ENCODE measurements at places on chromosomes 4 and X.

- no peak for DNase-seq
These were observed 91.7 kb downstream of the CORIN start for GRCh38 chr4:47746122-47746521.

- DNase-seq, result no peak
These were observed 424.5 kb upstream of the PCDH7 start for GRCh38 chr4:30295652-30296051.

DNA sequence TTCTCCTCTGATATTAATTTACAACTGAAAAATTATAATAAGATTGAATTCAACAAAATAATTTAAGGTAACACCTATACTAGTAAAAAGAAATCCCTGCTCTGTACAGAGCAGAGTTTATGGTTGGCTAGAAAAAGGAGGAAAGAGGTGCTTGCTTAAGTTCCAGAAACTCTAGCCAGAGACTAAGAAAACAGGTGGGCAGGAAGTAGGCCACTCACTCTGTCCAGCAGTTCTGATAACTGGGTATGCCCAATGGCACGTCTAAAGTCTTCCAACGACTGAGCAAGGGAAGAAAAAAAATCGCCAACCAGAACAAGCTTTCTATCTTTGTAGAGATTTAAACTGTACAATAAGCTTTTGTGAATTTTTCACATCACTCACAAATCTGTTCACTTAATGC, 42.1 kb downstream of the TMEM165 start:
- no peak for DNase-seq

DNA sequence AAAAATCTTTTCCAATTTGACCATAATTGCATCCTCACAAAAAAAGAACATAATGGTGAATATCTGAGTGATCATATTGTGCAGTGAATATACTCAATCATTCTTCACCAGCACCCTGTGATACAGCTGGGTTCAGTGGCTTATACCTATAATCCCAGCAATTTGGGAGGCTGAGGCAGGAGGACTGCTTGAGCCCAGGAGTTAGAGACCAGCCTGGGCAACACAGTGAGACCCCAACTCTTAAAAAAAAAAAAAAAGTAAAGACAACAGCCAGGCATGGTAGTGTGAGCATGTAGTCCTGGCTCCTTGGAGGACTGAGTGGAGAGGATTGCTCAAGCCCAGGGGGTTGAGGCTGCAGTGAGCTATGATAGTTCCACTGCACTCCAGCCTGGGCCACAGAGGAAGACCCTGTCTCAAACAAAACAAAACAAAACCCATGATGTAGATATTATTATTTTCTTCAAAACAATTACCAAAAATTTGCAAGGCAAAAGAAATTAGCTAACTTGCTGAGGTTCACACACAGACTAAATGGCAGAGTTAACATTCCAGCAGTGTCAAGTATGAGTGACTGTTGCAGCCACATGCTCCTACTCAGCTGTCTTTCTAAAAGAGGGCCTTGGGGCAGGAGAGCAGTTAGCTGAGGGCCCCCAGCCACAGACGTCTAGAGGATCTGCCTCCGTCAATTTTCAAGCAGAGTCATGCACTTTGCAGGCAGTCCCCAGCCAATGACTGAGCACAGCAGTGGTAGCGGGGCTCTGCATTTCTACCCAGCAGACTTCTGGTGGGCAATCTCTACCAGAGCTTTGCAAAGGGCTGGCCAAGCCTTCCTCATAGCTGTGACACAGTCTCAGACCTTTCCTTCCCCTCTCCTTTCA, 33.4 kb downstream of the ADGRA3 start:
- no peak for DNase-seq

DNA sequence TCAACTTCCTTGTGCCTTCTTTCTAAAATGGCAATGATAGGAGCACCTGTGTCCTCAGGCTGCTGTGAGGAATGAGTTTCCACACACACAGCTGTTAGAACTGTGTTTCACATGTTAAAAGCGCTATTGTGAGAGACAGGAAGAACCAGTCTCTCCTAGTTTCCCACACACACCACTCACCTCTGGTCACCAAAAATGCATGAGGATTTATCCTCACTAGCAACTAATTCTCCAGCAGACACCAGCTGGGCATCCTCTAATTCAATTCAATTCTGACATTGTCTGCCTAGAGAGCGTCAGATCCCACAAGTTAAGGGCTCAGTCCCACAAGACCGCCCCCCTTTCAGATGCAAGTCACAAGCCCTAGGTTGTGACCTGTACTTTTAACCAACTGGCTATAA, 29.0 kb upstream of the SLC2A9 start:
- no peak for DNase-seq

DNA sequence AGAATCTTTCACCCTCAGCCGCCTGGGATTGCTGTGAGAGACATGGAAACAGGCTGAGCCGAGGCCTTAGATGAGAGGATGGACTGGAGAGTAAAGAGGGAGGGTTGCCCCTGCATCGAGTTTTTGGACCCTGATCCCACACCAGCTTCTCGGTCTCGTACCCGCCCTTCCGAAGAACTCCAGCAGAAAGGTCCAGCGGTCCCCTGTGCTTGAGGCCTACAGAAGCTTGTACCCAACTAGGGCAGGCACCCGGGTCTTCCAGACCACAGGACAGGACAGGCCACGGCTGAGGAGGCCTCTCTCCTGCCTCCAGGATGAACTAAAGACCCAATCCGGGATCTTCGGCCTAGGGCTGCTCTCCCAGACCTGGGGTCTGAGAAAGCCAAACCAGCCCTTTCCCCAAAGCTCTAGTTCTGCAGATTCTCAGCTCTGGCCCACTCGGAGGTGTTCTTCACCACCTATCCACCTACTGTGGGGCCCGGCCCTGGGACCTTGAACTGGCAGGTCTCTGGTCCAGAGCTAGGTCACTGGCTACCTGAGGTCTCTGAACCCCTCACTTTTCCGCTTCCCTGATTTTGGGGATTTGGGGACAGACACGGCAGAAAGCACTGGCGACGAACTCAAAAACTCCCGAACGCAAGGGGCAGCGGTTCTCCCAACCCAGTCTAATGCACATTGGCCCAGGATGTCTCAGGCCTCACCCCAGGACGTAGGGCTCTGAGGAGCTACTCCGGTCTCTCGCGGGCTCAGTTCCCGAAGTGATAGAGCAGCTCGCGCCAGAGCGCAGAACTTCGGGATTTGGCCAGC, 1.1 kb downstream of the NKX3-2 start:
- no peak for DNase-seq

DNA sequence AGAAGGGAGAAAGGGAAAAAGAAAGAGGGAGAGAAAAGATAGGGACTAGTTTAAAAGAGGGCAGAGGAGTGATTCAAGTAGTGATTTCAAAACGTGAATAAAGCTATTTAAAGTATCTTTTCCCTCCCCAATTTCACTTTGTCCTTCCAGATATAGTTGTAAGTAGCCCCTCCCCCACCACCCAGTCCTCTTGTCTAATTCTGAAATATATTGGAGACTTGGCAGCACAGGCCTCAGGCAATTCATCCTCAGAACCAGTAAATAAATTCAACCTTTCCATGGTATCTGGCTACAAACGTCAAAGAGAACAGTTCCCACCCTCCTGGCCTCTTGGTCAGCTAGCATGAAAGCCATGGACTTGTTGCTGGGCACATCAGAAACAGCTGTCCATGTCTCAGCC, 169.5 kb upstream of the SCML1 start:
- no peak for DNase-seq

DNA sequence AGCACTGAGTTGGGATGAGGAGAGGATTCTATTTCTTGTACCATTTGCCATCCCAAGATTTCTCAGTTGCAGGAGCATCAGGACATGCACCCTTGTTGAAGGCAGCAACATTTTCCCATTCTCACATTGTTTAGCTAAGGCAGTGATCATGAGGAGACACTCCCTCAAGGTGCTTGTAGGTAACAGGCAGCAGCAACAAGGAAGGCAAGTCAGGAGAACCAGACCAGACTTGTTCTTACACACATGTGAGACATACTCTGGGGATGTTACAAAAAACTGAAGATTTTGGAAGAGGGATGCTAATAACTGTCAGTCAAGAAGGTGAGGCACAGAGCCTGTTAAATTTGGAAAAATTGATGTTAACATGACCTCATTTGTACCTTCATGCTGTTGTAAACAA, 15.5 kb upstream of the HPGDS start:
- no peak for DNase-seq

- no peak for DNase-seq
These were observed 17.2 kb upstream of the ARSJ start for GRCh38 chr4:113996599-113997177.

DNA sequence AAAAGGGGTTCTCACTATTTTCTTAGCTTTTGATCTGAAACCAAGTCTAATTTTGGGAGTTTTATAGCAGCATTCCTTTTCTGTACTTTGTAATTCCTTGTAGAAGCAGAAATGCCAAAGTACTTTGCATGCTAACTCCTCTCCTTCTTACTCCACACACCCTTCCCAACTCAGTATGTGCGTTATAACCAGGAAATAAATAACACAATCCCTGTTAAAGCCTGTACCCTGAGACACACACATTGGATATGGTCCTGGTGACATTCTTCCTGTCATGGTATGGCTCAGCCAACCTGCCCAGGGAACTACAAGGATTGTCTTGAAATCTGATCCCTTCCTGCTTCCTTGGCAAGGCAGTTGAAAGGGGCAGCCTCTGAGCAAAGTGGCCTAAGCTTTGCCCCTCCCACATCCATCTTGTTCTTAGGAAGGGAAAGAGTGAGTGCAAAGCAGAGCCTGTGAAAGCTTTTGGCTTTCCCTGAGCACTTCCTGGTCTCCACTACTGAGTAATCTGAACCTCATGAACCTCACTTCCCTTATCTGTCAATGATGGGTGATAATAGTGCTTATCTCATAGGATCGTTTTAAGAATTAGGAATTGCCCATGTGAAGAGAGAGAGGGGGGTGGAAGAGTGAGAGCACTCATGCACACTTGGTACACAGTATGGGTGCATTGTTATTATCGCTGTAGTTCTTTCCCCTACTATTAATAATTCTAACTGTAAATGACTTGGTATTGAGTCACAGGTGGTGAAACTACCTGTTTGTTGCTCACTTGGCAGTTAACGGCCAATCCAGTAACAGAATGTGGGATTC, 109.3 kb downstream of the AFF2 start:
- DNase-seq, result no peak

GRCh38 chr4:113837397-113837796, 75.9 kb upstream of the CAMK2D start:
- DNase-seq, result peak; percentile 89

GRCh38 chrX:108064613-108065012, 19.7 kb downstream of the VSIG1 start:
- no peak for DNase-seq

GRCh38 chr4:93157986-93158385, 670.6 kb upstream of the ATOH1 start:
- DNase-seq, result no peak

DNA sequence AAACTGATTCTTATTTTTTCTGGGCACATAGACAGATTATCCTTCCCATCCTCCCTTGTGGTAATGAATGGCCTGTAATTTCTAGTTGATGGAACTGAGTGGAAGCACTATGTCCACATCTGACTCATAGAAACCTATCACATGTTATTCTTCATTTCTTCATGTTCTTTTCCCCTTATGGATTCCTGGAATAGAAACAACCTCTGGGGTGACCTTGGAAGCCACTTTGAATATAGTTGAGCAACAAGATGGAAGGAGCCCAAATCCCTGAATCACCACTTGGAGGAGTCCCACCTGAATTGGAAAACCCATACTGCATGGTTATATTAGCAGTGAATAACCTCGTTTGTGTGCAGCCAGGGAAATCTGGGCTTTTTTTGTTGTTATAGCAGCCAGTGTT, 137.8 kb downstream of the MID1IP1 start:
- DNase-seq, result peak; percentile 87

GRCh38 chrX:12988797-12989196, 13.9 kb downstream of the TMSB4X start:
- peak; percentile 75 for DNase-seq

DNA sequence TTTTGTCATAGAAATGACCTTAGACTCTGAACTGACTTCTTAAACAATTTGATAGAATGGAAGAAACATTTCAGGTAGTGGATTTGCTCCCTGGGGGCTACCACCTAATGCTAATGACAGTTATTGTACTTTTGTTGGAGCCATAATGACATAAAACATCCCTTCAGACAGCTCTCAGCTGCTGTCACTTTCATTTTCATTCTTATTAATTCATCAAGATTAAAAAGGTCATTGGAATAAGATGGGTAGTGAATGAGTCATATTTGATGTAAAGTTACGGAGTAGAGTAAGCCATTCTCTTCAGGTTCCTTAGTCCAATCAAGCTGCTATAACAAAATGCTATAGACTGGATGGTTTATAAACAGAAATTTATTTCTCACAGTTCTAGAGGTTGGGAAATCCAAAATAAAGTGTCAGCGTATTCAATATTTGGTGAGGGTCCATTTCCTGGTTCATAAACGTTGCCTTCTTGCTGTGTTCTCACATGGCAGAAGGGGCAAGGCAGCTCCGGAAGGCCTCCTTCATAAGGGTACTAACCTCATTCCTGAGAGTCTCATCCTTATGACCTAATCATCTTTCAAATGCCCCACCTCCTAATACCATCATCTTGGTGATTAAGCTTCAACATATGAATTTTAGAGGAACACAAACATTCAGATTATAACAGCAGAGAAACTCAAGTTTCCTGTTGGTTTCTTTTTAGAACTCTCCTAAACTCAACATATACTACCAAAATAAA, 268.5 kb downstream of the ARAP2 start:
- DNase-seq, result no peak

GRCh38 chr4:521636-522330, 22.8 kb downstream of the PIGG start:
- no peak for DNase-seq
